Activated gamma-delta T cell treated with Interleukin-2 at 50 U/mL for 16 hours (primary cell): ENCODE measurements at places on chromosomes 2 and 18.

- no peak for DNase-seq
Measured at GRCh38 chr18:63131959-63132818, 187.4 kb downstream of the BCL2 start.

DNA sequence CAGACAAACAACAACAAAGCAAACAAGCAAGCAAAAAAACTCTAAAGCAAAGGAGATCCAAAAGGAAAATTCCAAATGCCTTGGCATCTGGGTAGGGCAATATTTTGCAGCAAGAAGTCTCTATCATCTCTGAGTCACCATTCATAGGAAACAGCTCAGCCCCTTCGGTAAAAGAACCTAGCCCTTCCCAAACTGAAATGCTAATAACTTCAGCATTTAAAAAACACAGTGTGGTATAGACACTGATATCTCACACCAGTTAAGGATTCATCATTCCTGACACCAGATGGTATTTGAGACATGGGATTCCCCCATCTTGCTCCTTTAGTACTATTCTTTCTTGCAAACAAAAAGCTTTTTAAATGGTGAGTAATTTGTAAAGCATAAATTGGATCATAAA is 491.8 kb downstream of the TXNL1 start:
- DNase-seq, result no peak

DNA sequence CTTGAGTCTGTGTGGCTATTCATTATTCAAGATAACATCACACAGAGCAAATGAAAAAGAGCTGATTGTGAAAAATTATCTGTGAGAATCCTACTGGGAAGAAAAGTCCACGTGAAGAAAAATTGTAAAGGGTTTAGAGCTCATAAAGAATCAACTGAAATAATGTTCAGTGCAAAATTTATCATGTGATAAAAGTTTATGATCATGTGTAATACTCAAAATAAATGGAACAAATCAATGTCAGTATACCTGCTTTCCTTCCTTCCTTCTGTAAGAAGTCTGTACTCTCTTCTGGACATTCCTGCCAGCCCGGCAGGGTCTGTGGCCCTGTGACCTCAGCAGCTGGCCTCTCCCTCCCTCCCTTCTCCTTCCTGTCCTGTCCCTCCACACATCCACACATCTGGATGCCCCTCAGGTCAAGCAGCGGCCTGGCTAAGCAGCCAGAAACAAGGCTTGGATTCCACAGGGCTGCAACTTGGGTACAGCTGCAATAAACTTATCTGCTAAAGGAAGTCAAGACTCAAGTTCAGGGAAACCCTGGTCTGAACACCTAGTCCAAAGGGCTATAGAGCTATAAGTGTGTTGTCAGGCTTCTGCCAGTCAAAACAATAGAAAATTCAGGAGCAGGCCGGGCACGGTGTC is 172.1 kb downstream of the MREG start:
- DNase-seq, result no peak

DNA sequence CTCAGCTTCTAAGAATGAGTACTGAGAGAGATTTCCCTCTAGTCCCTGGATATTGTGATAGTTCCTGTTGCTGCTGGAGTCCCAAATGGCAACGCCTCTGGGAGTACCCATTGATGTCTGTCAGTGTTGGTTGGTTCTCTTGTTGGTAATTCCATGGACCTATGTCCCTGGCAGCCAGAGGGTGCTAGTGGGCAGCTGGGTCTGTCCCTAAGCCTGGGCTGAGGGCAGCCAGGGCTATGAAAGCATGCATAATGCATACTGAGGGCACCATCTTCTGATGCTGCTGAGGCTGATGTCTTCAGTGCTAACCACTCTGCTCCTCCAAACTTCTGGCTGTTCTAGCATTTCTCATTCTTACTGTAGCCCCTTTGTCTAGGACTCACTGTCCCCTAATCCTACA is 35.9 kb downstream of the NABP1 start:
- DNase-seq, result no peak

DNA sequence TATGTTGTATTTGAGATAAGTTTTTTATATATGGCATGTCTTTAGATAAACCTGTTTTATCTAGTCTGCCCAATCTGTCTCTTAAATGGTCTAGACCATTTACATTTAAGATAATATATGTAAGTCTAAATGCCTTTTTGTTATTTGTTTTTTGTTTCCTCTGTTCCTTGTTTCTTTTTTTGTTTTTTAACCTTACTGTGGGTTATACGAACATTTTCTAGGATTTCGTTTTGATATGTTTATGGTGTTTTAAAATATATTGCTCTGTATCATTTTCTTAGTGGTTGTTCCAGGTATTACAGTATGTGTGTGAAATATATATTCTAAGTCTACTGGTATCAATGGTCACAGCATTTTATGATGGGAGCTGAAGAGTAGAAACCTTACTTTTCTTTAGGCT is 13.3 kb downstream of the BCL2L11 start:
- DNase-seq, result no peak

DNA sequence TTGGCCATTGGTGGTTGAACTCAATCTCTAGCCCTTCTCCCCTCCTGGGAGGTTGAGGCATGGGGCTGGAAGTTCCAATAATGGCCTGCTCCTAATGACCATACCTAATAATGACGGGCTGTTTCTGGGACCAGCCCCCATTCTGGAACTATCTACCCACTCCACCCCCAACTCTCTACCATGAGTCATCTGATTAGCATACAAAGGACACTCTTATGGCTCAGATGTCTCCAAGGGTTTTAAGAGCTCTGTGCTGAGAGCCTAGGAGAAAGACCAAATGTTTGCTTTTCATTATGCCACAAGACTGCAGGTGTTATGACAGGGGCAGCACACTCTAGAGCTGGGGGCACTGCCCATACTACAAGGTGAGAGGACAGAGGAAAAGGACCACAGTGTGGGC is 137.0 kb upstream of the NCKAP5 start:
- no peak for DNase-seq

DNA sequence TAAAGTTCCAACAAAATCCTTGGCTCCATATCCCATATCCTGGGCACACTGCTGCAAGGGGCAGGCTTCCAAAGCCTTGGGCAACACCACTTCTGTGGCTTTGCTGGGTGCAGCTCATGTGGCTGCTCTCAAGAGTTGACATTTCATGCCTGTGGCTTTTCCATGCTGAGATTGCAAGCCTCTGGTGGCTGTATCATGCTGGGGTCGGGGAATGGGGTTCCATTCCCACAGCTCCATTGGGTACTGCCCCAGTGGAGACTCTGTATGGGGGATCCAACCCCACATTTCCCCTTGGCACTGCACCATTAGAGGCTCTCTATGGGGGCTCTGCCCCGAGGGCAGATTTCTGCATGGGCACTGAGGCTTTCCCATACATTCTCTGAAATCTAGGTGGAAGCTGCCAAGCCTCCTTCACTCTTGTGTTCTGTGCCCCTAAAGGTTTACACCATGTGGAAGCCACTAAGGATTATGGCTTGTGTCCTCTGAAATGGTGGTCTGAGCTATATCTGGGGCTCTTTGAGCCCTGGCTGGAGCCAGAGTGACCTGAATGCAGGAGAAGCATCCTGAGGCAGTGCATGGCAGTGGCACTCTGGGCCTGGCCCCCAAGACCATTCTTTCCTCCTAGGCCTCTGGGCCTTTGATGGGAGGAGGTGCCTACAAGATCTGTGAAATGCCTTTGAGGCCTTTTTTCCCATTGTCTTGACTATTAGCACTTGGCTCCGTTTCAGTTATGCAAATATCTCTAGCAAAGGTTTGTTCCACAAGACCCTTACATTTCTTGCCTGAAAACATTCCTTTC is 107.9 kb downstream of the PTGR3 start:
- DNase-seq, result no peak

- DNase-seq, result no peak
Measured at GRCh38 chr2:211692689-211693088, 845.9 kb downstream of the ERBB4 start.

DNA sequence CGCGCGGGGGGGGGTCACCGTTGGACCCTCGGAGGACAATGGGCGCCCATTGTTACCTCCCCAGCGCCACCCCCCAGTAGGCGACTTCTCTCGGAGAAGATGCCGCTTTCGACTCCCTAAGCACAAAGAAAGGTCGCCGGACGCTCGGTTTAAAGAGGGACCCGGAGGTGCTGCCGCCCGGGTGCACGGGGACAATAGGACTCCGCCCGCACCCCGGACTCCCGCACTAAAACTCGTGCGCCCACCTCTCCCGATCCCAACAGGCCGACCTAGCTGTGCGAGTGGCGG is 318 bp upstream of the CDC42EP3 start:
- DNase-seq, result no peak

DNA sequence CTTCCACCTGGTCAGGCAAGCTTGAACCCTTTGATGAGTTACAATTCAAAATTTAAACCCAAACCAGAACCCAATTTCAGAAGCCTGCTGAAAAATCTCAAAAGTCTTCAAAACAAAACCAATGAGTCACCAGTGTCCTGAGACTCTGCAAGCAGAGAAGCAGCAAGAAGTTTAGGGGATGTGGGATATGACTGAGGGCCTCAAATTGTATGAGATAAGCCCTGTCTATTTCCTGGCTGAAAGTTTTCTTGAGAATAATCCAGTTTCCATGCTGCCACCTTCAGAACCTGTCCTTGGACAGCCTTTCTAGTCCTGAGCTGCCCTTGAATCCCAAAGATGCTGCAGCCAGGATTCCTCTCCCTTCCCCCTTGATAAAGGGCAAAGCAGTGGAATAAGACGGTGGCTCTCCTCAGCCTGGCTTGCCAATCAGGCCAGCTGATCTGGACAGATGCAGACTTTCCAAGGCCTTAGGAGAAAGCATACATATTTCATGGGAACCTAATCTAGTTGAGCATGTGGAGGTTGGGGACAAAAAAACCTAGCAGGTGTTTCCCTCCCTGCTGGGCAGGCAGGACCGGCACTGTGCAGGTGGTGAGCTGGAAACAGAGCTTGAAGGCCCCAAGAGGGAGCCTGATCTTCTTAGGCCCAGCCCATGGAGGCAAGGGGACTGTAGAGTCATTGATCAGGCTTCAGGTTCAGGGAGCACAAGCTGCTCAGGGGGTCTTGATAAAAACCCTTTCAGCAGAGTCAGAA is 278.0 kb upstream of the MGAT5 start:
- DNase-seq, result no peak

DNA sequence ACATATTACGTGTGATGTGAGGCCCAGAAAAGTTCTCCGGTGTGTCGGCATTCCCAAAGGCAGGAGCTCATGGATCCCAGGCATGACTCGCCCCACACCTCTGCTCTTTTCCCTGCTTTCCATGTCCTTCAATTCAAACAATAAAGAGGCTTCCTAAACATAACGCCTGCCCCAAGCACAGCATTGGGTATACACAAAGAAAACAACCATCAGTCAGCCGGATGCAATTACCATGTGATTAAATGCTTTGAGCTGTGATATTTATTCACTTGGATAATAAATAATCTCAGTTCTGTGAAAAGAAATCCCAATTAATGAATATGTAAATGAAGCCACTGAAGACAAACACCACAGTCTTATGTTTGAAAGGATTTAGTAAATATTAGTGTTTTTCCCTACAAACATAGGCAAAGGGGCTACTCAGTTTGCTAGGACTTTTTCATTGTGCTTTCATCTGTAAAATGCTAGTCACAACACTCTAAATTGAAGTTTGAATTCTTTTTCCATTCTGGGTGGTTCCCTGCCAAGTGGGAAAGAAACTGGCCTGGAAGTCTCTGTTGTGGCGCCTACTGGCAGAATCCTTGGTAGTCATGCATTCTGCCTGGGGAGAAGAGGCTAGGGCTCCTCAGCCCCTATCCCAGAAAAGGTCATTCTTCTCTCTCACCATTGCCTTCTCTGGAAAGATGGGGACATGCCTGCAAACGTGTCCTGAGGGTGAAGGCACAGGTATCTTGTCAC is 144.7 kb downstream of the COL6A3 start:
- DNase-seq, result no peak

DNA sequence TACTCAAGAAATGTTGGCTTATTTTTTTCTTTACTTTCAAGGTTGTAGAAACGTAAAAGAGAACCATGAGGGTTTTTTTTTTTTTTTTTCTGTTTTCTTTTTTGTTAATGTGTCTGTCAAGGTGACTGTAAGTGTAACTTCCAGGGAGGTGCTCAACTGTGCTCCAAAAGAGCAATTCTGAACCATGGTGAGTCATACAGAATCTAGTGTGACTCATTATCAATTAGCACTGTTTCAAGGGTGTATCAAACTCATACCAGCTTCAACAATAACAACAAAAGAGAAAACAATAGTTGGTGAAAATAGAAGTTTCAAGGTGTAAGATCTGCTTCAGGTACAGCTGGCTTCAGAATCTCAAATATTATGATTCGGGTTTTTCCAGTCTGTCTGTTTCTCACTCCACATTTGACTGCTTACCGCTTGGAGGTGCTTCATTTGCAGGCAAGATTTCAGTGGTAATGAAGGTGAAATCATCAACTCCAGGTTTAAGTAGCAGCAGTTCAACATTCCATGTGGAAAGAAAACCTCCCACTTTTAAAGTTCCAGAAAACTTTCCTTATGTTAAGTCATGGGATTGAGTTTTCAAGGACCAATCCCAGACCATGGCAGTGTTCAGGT is 850.6 kb downstream of the CNTNAP5 start:
- no peak for DNase-seq

GRCh38 chr2:78979380-78980151 is 45.9 kb upstream of the REG3G start:
- DNase-seq, result no peak

DNA sequence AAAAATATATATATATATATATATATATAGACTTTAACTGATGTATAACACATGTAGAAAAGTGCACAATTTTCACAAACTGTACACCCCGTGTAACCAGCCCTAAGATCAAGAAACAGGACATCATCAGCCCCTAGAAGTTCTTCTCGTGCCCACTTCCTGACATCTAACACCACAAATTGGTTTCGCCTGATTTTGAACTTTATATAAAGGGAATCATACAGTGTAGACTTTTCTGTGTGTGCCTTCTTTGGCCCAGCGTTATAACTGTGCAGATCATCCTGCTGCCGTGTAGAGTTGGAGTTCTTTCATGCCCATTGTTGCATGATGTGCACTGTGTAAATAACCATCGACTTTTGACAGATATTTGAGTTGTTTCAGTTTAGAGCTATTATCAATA is 41.0 kb downstream of the SMAD7 start:
- no peak for DNase-seq

DNA sequence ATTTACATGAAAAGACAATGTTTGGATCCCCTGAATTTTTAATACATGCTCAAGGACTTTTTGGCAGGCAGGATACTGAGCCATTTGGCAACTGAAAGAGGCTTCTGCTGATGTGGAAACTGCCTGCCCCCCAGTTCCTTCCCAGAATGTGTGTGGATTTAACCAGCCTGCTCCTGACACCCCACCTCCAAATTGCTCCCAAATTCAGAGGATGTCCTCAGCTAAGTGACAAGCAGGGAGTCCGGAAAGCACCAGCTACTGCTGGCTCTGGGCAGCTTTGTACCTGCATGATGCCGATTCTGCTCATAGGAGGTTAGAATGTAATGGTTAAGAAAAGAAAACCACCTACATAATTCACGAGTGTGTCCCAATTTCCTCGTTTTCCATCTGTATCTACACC is 197.5 kb downstream of the CDH20 start:
- no peak for DNase-seq
